ENCODE measurements at places on chromosomes 12 and 14.

GRCh38 chr12:91455321-91455720 lies 272.7 kb upstream of the DCN start:
- no peak for DNase-seq

DNA sequence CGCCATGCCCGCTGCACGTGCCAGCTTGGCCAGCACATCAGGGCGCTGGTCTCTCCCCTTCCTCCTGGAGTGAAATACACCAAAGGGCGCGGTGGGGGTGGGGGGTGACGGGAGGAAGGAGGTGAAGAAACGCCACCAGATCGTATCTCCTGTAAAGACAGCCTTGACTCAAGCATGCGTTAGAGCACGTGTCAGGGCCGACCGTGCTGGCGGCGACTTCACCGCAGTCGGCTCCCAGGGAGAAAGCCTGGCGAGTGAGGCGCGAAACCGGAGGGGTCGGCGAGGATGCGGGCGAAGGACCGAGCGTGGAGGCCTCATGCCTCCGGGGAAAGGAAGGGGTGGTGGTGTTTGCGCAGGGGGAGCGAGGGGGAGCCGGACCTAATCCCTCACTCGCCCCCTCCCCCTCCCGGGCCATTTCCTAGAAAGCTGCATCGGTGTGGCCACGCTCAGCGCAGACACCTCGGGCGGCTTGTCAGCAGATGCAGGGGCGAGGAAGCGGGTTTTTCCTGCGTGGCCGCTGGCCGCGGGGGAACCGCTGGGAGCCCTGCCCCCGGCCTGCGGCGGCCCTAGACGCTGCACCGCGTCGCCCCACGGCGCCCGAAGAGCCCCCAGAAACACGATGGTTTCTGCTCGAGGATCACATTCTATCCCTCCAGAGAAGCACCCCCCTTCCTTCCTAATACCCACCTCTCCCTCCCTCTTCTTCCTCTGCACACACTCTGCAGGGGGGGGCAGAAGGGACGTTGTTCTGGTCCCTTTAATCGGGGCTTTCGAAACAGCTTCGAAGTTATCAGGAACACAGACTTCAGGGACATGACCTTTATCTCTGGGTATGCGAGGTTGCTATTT lies 914 bp upstream of the CCND2 start:
- DNase-seq: no peak

DNA sequence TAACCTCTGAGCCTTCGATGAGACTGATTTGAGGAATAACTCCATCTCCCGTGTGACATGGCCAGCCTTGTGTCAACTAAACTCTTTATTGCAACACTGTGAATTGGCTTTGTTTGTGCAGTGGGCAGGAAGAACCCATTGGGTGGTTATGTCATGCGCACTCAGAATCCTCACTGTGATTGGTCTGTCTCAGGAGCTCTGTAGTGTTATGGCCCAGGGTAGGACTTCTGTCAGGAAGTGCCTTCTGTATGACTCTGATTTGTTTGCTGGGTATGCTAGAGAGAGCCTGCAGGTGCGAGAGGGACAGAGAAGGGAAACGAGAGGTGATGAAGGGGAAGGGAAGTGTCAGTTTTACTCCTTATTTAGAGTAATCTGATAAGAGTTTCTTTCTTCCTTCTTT lies 71.5 kb upstream of the DCD start:
- no peak for DNase-seq

DNA sequence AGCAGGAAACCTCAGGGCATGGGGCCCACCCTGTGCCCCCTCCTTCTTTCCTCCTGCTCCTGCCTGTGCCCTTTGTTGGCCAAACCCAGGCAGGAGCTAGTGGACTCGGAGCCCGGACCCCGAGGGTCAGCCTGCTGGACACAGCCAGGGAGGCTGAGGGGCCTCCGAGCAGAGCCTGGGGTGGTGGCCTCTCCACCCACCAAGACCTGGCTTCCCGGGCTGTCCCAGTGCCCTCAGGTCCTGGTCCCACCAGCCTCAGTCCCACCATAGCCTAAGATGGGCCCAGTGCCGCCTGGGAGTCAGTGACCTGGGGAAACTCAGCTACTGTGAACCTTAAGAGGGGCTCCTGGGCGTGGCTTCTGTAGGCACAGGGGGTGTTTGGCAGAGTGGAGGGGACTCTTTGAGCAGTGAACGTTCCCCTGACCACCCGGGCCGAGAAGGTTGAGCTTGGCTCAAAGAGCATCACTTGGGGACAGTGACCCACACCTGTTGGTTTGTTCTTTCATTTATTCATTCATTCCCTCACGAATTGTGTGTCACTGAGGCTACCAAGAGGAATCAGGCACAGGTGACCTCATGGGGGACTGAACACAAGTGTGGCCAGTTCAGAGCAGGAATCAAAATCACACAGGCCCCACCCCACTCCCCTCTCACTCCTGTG lies 266.1 kb downstream of the ADGRD1 start:
- DNase-seq: no peak

DNA sequence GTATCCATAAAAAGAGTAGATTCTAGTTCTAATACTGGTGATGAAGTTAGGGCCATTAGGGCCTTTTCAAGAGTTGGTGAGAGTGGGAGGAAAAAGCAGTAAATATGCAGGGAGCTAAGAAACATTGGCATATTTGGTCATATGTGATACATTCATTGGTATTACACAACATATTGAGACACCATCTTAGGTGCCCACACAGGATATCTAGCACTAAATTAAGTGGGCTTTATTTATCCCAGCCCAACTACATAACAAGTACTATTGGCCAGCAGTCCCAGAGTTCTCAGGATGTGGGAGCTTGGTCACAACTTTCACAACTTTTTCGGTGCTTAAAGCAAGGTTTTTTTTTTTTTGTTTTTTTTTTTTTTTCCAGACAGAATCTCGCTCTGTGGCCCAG lies 2.0 kb upstream of the ING4 start:
- no peak for DNase-seq

DNA sequence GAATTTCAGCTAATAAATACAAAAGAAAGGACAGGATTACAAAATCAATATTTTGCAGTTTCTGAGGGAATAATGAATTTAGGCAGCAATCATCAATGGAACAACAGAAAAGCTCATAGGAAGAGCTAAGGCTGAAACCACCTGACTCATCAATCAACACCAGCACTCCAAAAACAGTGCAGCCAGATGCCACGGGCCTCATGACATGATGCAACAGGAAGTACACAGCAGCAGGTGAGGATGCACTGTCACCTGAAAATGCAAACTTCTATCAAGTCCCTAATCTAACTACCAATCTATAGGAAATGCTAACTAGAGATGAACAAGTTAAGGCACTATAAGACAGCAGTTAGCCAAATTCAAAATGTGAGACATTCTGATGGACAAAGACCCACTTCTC lies 21.7 kb downstream of the GNS start:
- no peak for DNase-seq

- no peak for DNase-seq
Observed at GRCh38 chr12:32089586-32089985, 17.1 kb upstream of the BICD1 start.

DNA sequence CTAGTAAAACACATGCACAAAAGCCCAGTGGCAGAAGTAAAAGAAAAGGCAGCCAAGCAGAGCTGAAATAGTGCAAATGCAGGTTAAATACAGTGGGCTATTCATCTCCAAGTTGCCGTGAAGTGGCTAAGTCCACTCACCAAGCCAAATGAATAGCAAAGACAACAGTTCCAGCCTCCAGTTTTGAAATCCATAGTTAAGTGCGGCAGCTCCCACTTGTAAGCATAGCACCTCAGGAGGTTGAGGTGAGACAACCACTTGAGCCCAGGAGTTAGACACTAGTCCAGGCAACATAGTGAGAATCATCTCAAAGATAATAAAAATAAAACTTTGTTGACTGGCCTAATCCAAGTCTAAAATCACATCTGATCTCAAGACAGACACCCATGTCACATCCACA lies 9.8 kb upstream of the PHLDA1 start:
- no peak for DNase-seq

- DNase-seq: peak; percentile 76
Observed at GRCh38 chr12:74890237-74890599, 319.4 kb downstream of the KCNC2 start.

GRCh38 chr12:67937822-67938221 lies 51.4 kb upstream of the IFNG-AS1 start:
- DNase-seq: no peak

DNA sequence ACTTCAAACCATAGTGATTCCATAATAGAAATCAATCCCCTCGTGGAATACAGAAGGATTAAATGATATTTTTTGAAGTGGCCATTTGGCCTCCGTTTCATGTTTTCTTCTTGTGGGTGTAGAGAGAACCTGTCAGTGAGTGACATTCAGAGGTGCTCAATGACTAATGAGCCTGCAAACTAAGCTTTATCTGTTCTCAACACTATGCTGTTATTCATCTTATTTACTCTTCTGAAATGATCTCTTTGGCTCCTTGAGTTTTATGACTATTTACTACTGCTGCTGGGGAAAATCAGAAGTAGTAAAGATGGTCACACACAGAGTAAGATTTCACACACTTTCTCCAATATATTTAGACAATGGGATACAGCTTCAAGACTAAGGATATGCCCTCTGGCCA lies 30.4 kb downstream of the ATP2B1 start:
- DNase-seq: no peak

DNA sequence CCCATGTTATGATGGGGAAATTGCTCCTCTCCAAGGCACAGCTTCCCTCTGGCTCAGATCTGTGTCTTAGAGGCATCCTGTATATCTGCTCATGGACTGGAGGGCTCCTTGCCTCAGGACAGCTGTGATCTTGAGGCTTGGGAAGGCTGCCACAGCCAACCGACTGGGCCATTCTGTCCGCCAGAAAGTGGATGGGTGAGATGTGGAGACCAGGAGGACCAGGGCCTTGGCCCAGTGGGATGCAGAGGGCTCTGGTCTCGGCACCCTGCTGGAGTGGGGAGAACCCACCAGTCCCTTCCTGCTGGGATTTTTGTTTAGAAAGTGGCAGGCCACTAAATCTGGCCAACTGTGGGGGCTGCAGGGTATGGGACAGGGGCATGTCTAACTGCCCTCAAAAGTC lies 148.6 kb downstream of the CALM1 start:
- no peak for DNase-seq

DNA sequence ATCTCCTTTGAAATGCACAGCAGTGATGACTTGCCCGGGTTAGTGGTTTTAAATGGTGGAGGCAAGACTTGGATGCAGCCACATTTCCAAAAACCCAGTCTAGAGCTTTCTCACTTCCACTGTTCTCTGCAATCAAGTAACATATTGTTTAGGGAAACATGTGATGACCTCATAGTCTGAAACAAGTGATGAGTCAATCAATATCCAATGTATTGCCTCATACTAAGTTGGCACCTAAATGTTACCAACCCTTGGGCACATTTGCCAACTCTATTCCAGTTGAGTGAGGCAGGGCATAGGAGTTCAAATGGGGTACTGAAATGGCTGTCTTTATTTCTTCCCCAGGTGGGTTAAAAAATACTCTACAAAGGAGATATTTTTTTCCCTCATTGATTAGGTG lies 1105.4 kb downstream of the VRK1 start:
- no peak for DNase-seq

DNA sequence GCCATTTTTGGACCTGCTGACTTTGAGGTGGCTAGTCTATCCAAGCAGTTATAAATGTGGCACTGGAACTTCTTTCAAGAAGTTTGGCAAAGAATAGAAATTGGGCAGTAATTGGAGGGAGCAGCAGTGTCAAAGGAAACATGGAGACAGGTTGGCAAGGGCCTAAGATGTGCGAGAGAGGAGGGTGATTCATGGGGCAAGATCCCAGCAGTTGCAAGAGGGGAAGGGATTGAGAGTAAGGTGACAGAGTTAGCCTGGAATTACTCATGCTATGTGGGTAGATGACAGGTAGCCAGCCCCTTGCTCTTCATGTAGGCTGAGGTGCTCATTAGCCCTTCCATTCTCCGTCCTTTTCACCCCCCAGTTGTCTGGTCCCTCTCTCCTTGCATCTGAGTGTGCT lies 42.2 kb downstream of the FBXL14 start:
- DNase-seq: no peak

DNA sequence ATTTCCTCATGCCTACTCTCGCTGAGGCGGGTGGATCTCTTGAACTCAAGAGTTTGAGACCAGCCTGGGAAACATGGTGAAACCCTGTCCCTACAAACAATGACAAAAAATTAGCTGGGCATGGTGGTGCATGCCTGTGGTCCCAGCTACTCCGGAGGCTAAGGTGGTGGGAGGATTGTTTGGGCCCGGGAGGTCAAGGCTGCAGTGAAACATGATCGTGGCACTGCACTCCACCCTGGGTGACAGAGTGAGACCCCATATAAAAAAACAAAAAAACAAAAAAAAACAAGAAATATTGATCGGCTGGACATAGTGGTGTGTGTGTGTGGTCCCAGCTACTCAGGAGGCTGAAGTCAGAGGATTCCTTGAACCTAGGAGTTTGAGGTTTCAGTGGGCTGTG lies 9.2 kb downstream of the MOAP1 start:
- no peak for DNase-seq

DNA sequence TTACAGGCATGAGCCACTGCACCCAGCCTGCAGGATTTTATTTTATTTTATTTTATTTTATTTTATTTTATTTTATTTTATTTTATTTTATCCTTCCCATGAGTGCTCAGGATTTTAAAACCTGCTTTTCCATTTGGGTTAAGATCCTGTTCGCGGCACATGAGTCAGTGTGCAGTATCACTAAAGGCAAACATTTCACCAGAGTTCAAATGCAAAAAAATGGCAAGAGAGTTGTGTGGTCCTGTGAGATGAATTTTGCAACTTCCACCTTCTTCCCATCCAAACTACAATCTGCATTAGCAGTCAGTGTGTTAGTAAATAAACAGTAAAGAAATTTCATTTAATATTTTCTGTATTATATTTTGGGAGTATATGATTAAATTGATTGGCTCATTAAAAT lies 29.0 kb downstream of the MOAP1 start:
- DNase-seq: no peak

DNA sequence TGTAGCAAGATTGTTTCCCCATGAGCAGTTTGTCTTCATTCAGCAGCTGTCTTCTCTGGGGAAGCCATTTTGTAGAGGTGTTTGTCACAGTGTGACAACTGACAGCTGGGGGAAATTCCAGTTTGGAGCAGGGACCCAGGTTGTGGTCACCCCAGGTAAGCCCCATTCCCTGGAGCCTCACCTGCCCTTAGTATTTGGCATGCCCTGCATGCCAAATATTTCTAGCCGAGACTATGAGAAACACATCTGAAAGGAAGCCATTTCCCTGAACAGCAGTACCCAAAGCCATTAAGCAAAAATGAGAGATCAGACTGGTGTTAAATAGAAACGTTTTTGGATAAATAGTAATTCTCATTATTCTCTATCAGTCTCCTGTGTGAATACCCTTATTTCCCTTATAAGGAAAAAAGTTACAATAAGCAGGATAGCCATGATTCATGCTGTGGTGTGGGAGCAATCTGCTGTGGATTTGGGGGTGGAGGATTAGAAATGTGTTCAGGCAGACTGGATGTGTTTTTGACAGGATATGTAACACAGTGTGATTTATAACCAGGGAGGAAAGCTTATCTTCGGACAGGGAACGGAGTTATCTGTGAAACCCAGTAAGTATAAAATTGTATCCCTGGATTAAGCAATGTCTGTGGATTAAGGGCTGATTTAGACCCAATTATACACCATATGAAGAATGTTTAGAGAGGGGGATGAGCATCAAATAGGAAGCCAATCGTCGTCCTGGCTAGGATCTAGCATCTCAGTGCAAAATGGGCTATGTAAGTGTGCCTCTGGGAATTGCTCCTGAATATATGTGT lies 68.9 kb downstream of the DAD1 start:
- no peak for DNase-seq

- no peak for DNase-seq
Observed at GRCh38 chr14:98309591-98309990, 962.4 kb downstream of the BCL11B start.

Data from SW 1271 (cell line).